ENCODE measurements at places on chromosomes 5 and 9.

- no peak for DNase-seq
These were observed 291.8 kb downstream of the CDH10 start for GRCh38 chr5:24353016-24353415.

- no peak for DNase-seq
These were observed 117.6 kb upstream of the ANKRD55 start for GRCh38 chr5:56350597-56351170.

- DNase-seq: no peak
These were observed 187.3 kb downstream of the TENT4A start for GRCh38 chr5:6900247-6901227.

GRCh38 chr5:149656576-149657182 lies 73.4 kb upstream of the PPARGC1B start:
- DNase-seq: peak; percentile 49

- no peak for DNase-seq
These were observed 190.9 kb upstream of the PANK3 start for GRCh38 chr5:168770036-168770498.

GRCh38 chr5:54221135-54221534 lies 89.2 kb downstream of the ARL15 start:
- no peak for DNase-seq

GRCh38 chr9:38686933-38687332 lies 33.0 kb downstream of the FAM240B start:
- no peak for DNase-seq

GRCh38 chr5:125052584-125052983 lies 306.1 kb upstream of the ZNF608 start:
- no peak for DNase-seq

- DNase-seq: no peak
These were observed 124.5 kb downstream of the AGTPBP1 start for GRCh38 chr9:85617141-85617670.
